ENCODE measurements at places on chromosomes 11 and 22. TPM values are rescaled to one million over a fixed set of nuclear protein-coding genes. Genes with fewer than 3 reads are reported as not detected.

The PIK3IP1 gene
- polyA plus RNA-seq = 16.8 TPM

The EHF gene
- 0.36 TPM for polyA plus RNA-seq

The AP1B1 gene
- polyA plus RNA-seq = 22.6 TPM

The ZFP91 gene
- polyA plus RNA-seq = 20.3 TPM

The NRIP3 gene
- polyA plus RNA-seq = 0.63 TPM

The RIBC2 gene
- not detected for polyA plus RNA-seq

The CD3E gene
- polyA plus RNA-seq = 2.5 TPM

The OR8D4 gene
- not detected for polyA plus RNA-seq

The GRM5 gene
- 0.31 TPM for polyA plus RNA-seq

The TMEM184B gene
- polyA plus RNA-seq = 17.2 TPM

The UBQLNL gene
- polyA plus RNA-seq = not detected

DNA sequence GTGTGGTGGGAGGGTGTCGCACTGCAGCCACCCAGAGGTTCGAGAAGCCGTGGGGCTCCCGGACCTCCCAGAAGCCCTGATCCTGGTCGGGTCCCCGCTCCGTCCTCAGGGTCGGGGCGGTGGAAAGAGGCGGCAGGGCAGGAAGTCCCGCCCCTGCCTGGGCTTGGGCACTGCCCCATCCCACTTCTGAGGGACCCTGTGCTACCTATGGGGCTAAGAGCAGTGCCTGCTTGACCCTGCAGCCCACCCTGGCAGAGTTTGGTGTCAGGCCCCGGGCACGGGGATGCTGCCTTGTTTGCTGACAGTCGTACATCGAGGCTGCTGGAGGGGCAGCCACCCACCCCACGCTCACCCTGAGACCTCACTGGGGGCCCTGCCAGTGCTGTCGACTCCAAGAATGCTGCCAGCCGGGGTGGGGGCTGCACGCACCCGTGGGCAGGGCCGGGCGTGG lies 19.4 kb downstream of the RNH1 start:
- no peak for DNase-seq

GRCh38 chr11:88689548-88690240 lies 352.2 kb upstream of the CTSC start:
- DNase-seq = no peak

DNA sequence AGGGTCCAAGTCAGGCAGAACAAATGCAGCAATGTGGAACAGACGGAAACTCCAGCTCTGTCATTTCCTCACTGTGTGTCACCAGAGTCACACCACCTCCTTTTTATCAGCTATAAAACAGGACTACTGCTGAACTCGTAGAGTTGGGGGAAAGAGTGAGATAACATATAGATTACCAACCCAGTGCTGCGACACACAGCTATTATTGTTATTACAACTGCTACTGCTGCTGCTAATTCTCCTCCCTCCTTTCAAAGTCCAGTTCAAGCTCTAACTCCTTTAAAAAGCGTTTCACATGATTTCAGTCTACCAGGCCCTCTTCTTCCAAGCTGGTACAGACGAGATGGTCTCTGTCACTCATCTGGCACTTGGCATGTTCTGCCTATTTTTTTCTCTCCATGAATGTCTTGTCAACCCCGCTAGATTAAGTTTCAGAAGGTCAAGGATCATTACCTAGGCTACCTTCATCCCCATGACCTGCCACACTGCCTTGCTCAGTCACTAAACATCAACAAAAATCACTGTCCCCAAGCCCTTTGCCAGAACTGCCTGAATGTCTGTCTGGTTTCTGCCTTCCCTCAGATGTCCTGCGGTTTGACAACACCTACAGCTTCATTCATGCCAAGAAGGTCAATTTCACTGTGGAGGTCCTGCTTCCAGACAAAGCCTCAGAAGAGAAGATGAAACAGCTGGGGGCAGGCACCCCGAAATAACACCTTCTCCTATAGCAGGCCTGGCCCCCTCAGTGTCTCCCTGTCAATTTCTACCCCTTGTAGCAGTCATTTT lies 3.7 kb upstream of the MTFP1 start:
- no peak for DNase-seq

GRCh38 chr22:39699631-39700360 lies 129.2 kb downstream of the CACNA1I start:
- no peak for DNase-seq

GRCh38 chr22:18970176-18970947 lies 34.3 kb upstream of the PRODH start:
- no peak for DNase-seq

- no peak for DNase-seq
Observed at GRCh38 chr11:103648054-103648453, 388.4 kb upstream of the DDI1 start.

- peak; percentile 61 for DNase-seq
Observed at GRCh38 chr22:38957046-38957770, at the start of gene APOBEC3A. TSS of gene APOBEC3A (plus strand) at chr22:38957609. CDS start at chr22:38957692, 83 bp downstream.

GRCh38 chr11:95680169-95680929 lies 109.2 kb downstream of the FAM76B start:
- DNase-seq = no peak

DNA sequence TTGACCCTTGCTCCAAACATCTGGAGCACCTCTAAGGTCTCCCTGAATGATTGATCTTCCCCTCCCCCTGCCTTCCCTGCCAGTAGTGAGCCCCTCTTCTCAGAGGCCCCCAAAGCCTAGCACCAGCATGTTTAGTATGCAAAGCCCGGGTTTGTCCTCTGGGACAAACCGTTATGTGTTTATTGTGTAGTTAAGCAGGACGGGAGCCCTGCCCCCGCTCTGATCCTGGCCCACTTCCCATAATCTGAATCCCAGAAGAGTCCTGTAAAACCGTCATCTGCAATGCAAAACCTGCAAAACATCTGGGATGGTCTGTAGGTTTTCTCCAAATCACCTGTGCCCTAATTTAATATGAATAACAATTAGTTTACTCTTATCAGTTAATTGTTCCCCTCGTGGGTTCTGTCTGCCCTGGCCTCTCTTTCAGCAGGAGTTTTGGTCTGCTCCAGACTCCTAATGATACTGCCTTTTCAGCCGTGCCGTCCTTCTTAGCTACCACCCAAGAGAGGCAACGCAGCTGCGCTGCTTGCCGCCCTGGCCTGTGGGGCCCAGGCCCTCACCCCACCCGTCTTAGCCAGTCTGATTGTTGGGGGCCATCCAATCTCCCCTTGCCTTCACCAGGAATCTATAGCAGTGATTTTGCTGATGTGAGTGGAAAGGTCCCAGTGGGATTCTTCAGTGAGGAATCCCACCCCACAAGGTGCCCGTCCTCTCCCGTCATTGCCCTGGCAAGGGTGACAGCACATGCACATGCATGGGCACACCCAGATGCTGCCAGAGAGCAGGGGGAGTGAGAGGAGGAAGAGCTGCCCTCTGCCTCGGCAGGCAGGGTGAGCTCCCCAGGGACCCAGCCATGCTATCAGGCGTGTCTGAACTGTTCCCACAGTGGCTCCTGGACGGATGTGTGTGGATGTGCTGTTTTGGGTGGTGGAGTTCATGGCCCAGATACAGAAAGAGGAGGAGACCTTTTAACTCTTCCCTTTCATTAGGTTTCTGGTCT lies 3.0 kb upstream of the B3GAT1 start:
- peak; percentile 36 for DNase-seq

GRCh38 chr22:34966980-34967565 lies 98.9 kb upstream of the ISX start:
- no peak for DNase-seq

- peak; percentile 64 for DNase-seq
Observed at GRCh38 chr22:23264610-23265367, 84.5 kb downstream of the BCR start.

GRCh38 chr11:61004180-61004611 lies 32.7 kb downstream of the CD6 start:
- DNase-seq = no peak

DNA sequence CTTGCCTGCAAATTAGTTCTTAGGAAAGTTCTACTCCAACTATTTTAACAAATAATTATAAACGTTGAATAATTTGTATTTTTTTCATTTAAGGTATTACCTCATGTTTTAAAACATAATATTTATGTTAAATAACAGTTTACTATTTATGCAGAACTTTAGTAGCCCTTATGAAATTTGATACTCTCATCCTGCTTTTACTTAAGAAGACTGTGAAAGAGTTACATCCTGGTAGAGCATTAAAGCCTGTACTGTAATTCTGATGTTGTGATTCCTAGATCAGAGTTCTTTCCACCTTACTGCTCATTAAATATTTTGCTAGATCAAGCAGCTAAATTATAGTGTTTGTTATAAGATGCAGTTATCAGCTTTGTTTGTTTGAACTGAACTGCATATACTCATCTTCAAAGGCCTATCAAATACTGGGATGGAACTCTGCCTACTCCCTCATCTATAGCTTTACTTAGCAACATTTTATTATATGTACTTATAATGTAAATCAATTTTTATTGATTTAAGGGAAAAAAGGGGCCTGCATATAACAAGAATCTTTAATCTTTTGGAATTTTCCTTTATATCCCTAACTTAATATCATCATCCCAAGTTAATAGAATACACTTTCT lies 304.2 kb downstream of the DYNC2H1 start:
- DNase-seq = no peak

- peak; percentile 71 for DNase-seq
Observed at GRCh38 chr11:43687120-43687791, 6.7 kb downstream of the HSD17B12 start.

GRCh38 chr22:49007013-49007653 lies 820.5 kb downstream of the BRD1 start:
- no peak for DNase-seq

DNA sequence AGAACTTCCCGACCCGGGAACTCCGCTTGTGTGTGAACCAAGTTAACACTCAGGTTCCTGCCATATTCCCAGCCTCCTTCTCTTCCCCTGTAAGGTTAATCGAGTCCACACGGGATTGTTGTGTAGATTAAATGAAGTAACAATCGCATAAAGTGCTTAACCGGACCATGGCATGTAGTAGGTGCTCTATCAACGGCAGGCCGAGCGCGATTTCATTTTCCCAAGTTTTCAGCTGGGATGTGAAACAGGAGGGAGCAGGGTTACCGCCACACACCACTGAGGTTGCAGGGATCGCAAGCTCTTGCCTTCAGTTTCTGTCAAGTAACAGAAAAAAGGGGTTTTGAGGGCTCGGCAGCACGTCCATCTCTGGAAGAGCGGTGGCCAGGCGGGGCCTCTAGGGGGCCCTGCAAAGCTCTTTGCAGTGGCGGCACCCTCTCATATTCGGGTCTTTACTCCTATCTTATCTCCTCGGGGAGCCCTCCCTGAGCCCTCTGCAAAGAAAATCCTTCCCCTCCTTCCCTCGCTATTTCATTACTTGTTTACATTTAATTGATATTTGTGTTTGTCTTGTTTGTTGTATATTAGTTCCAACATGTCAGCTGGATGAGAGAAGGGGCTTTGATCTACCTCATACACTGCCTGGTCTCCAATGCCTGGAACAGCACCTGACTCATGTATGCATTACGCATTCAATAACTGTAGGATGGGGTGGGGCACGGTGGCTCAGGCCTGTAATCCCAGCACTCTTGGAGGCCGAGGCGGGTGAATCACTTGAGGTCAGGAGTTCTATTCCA lies 816 bp upstream of the PLEKHA7 start:
- DNase-seq = no peak
